Activated B cell treated with CpG ODN at 0.5 μM for 24 hours (primary cell): ENCODE measurements at places on chromosomes 12 and 14.

GRCh38 chr12:38120438-38120837 is 196.1 kb upstream of the ALG10B start:
- H3K27me3 ChIP-seq: no peaks in the 10 kb centered on the region
- no peak overlapping the region for H3K27ac ChIP-seq
- H3K4me3 ChIP-seq: no peak overlapping the region
- DNase-seq: no peak

GRCh38 chr12:38156497-38157245 is 159.9 kb upstream of the ALG10B start:
- H3K27ac ChIP-seq: no peak overlapping the region
- no peaks in the 10 kb centered on the region for H3K36me3 ChIP-seq

DNA sequence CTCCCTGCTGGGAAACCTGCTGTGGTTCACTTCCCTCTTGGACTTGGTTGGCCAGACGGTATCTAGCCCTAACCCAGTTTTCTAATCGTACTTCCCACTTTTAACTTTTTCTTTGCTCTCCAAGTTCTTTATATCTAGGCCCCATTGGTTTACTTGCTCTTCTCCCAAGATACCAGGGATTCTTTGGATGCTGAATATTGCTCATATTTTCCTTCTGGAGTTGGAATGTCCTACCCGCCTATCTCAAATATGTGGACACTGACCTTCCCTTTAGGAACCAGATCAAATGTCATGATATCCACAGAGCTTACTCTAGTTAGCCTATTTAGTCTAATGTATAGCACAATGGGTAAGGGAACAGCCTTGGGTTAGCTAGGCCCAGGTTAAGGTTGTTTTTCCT is 228.6 kb downstream of the DACT1 start:
- H3K4me1 ChIP-seq: no peaks in the 10 kb centered on the region
- H3K36me3 ChIP-seq: no peaks in the 10 kb centered on the region
- no peak overlapping the region for H3K27ac ChIP-seq

DNA sequence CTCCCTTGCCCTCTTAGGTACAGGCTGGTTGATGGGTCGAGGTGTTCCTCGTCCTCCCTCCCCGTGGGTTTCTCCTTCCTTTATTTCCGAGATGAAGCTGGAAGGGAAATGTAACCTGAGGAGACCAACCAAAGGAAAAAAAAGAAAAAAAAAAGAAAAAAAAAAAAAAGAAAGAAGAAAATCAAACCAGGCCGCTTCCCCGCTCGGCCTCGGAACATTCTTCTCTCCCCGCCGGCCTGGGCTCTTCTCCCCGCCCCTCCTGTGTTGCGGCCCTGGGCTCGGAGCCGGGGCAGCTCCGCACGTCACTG is 1.6 kb upstream of the NFATC4 start:
- peaks cover 33% of the 10 kb centered on the region for H3K4me1 ChIP-seq
- H3K27ac ChIP-seq: peak overlapping the region; percentile 72
- DNase-seq: no peak
- H3K4me3 ChIP-seq: peak overlapping the region; percentile 85

DNA sequence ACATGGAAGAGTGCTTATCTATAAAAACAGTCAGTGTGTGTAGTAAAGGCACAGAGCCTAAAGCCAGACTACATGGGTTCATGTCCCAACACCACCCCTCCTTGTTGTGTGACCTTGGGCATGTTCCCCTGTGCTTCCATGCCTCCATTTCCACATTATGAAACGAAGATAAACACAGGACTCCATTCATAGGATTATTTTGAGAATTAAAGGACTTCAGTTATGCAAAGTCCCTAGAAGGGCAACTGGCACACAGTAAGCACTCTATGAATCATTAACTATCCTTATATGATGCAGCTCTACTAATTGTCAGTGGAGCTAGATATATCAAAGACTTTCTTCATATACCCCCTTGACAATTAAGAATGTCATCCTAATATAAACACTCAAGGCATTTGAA is 17.8 kb downstream of the IFNG-AS1 start:
- no peak overlapping the region for H3K27ac ChIP-seq
- no peaks in the 10 kb centered on the region for H3K27me3 ChIP-seq
- peaks cover 23% of the 10 kb centered on the region for H3K36me3 ChIP-seq
- peaks cover 19% of the 10 kb centered on the region for H3K4me1 ChIP-seq
- H3K4me3 ChIP-seq: no peak overlapping the region
- no peak for DNase-seq

- DNase-seq: no peak
- peaks cover 12% of the 10 kb centered on the region for H3K4me1 ChIP-seq
- H3K27me3 ChIP-seq: peaks cover 63% of the 10 kb centered on the region
- no peak overlapping the region for H3K27ac ChIP-seq
- no peak overlapping the region for H3K4me3 ChIP-seq
Observed at GRCh38 chr14:36505181-36505815, 14.7 kb downstream of the NKX2-1 start.

DNA sequence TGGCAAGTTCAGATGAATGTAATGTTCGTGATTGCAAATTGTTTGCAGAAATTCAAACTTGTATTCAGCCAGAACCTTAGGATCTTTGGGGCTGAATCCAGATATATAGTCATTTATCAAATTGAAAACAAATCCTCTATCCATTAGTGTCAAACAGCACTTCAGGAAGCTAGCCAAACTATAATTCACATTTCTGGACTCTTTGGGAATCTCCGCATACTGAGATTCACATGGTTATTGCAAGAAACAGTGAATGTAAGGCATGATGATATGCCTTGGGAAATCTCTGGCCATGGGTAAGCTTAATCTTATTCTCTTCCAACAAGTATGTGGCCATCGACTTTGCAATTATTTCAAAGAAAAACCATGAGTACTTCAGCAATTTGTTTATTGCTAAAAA is 98.5 kb downstream of the KLHL28 start:
- H3K4me1 ChIP-seq: no peaks in the 10 kb centered on the region
- H3K27me3 ChIP-seq: peaks cover 5% of the 10 kb centered on the region
- no peak overlapping the region for H3K4me3 ChIP-seq
- DNase-seq: no peak

GRCh38 chr12:29278673-29279420 is 102.1 kb downstream of the ERGIC2 start:
- no peak for DNase-seq
- H3K4me1 ChIP-seq: no peaks in the 10 kb centered on the region
- no peaks in the 10 kb centered on the region for H3K27me3 ChIP-seq
- no peaks in the 10 kb centered on the region for H3K36me3 ChIP-seq
- no peak overlapping the region for H3K4me3 ChIP-seq

DNA sequence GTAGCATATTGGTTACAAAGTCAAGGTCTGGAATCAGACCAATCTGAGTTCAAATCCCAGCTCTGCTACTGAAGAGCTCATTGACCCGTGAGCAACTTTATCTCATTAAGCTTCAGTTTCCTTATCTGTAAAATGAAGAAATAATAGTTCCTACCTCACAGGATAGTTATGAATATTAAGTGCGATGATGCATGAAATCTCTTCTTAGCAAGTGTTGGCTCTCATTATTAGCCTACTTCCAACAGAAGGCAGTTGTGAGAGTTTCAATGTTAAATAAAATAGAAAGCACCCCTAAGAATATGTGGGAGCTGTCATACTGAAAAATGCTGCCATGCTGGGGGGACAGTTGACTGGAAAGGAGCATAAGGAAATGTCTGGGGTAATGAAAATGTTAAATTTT is 39.0 kb upstream of the ITPR2 start:
- no peak overlapping the region for H3K27ac ChIP-seq
- no peaks in the 10 kb centered on the region for H3K36me3 ChIP-seq
- no peak overlapping the region for H3K4me3 ChIP-seq
- no peak for DNase-seq
- no peaks in the 10 kb centered on the region for H3K27me3 ChIP-seq

DNA sequence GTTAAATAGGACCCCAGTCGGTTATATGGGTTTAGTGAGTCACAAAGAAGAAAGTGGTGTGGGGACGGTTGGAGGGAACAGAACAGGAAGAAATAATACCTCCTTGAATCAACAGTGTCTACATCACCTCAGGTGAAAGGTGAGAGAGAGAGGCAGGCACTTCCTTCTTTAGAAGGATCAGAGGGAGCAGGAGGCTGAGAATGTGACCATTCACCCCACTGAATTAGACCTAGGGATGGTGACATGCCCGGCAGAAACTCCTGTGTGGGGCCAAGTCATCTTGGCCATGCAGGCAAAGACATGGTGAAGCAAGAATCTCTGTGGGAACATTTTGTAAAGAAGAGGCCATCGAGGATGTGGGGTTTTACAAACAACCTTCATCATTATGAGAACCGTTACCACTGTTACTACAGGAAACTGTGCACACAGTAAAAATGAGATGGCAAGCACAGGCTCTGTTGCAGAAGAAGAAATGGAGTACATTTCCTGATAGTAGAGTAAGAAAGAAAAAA is 1196.9 kb downstream of the VRK1 start:
- DNase-seq: no peak
- no peaks in the 10 kb centered on the region for H3K27me3 ChIP-seq
- H3K27ac ChIP-seq: no peak overlapping the region
- no peak overlapping the region for H3K4me3 ChIP-seq
- no peaks in the 10 kb centered on the region for H3K4me1 ChIP-seq
- no peaks in the 10 kb centered on the region for H3K36me3 ChIP-seq

DNA sequence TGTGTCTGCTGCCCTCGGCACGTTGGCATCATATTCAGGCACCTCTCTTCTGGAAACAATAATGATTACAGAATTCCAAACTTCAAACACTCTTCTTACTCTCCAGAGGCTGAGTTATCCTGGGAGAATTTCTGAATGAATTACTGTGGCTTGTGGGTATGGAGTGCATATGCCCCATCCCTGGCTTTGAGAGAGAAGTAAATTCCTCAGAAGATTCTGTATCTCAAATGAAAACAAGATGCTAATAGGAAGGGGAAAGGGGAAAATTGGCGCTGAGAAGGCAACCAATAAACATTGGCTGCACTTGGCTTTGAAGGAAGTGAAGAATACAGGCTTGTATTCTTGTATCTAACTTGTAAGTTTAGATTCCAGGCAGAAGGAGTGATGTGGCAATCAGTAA is 132.0 kb upstream of the NOVA1 start:
- no peak overlapping the region for H3K27ac ChIP-seq
- no peaks in the 10 kb centered on the region for H3K27me3 ChIP-seq
- no peaks in the 10 kb centered on the region for H3K36me3 ChIP-seq

- no peak overlapping the region for H3K27ac ChIP-seq
- DNase-seq: no peak
- H3K36me3 ChIP-seq: no peaks in the 10 kb centered on the region
- H3K4me3 ChIP-seq: no peak overlapping the region
- H3K4me1 ChIP-seq: no peaks in the 10 kb centered on the region
Observed at GRCh38 chr12:32089156-32089555, 17.5 kb upstream of the BICD1 start.

DNA sequence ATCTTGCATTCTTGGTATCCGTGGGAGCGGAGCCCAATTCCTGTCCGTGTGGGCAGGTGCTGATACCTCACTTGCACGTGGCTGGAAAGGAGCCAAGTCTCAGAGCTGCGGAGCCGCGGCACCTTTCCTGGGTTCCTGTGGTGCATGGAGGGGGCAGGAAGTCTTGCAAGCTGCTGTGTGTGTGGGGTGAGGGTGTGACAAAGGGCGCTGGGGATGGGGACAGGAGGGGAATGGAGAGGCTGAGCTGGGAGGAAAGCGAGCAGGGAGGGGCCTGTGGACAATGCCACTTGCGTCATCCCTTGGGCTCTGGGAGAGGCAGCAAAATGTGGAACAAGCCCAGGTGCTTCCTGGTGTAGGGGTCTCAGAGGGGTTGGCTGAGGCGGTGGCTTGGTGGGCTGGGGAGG is 86.7 kb downstream of the CALM1 start:
- DNase-seq: no peak
- no peaks in the 10 kb centered on the region for H3K36me3 ChIP-seq
- no peak overlapping the region for H3K4me3 ChIP-seq
- peaks cover 23% of the 10 kb centered on the region for H3K27me3 ChIP-seq
- H3K4me1 ChIP-seq: no peaks in the 10 kb centered on the region

- no peak overlapping the region for H3K4me3 ChIP-seq
- H3K36me3 ChIP-seq: no peaks in the 10 kb centered on the region
- no peak for DNase-seq
- no peaks in the 10 kb centered on the region for H3K4me1 ChIP-seq
Observed at GRCh38 chr12:80165746-80166145, 66.4 kb downstream of the OTOGL start.

- peaks cover 7% of the 10 kb centered on the region for H3K36me3 ChIP-seq
- DNase-seq: no peak
- H3K4me1 ChIP-seq: peaks cover 22% of the 10 kb centered on the region
- H3K27me3 ChIP-seq: no peaks in the 10 kb centered on the region
Observed at GRCh38 chr12:111580119-111580425, 19.0 kb downstream of the ATXN2 start.

DNA sequence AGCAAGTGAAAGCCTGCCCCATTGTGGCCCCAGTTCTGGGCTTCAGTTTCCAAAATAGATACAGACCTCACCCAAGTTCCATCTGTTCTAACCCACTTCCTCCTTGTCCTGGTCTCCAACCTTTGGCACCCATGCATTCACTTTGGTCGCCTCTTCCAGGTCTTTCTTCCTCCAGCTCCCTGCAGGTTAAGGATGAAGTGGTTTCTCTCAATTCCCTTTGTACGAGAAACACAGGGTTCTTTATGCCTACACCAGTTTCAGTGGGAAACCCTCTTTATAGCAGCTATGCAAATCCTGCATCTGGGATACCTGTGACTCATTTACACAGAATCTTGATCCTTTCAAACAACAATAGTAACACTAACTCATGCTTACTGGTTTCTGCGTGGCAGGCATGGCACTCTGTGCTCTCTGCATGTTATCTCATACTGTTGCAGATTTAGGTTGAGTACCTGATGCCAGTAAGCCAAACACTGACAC is 110.6 kb upstream of the AMIGO2 start:
- peaks cover 75% of the 10 kb centered on the region for H3K4me1 ChIP-seq
- DNase-seq: no peak
- peak overlapping the region; percentile 86 for H3K27ac ChIP-seq
- no peaks in the 10 kb centered on the region for H3K27me3 ChIP-seq
- H3K36me3 ChIP-seq: peaks cover 8% of the 10 kb centered on the region
- peak overlapping the region; percentile 45 for H3K4me3 ChIP-seq

- H3K4me3 ChIP-seq: no peak overlapping the region
- H3K27ac ChIP-seq: no peak overlapping the region
- H3K36me3 ChIP-seq: no peaks in the 10 kb centered on the region
Observed at GRCh38 chr12:65355461-65355860, 77.0 kb downstream of the MSRB3 start.

DNA sequence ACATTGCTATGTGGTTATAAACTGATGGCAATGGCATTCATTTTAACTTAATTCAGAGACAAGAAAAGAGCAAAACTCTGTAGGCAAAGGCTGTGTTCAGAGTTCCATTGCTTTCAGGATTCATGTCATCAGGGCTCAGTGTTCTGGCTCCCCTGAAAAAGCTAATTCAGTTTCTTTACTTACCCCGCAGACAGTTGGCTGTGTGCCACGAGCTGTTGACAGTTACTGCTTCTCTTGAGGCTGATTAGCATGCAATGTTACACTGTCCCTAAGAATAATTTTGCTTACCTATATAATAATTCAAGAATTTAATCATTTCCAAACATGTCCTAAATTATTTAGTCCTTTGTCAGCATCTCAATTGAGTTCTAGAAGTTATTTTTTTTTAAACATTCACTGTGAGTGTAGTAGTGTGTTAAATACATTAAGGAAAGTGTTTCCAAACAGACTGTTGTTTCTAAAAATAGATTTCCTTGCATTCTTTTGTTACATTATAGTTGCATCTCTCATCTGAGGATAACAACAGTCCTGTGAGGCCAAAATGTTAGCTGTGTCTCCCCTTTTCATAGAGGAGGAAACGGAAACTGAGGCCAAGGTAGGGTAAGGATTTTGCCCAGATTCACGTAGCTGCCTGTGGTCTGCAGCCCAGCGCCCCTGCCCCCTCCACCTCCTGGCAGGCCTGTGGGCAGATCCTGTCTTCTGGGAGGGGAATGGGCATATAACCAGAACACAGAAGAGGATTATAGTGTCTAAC is 98.6 kb downstream of the PELI2 start:
- no peak for DNase-seq
- peaks cover 3% of the 10 kb centered on the region for H3K4me1 ChIP-seq
- no peaks in the 10 kb centered on the region for H3K36me3 ChIP-seq
